WERI-Rb-1 (cell line): ENCODE measurements at places on chromosomes 4 and X.

DNA sequence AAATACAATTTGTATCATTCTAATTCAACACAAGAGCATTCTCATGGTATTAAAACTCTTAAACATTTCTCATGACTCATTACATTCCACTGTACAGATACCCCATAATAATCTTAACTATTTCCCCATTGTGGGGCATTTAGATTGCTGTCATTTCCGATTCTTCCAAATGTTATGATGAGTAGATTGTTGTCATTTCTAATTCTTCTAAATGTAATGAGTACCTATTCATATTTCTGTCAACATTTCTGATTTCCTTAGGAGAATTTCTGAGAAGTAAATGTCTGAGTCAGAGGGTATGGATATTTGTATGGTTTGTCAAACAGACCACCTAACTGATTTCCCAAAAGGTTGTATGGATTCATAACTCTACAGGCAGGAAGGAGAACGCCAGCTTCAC lies 8.3 kb downstream of the S100G start:
- no peak for DNase-seq

GRCh38 chrX:81206476-81206875 lies 4.6 kb downstream of the SH3BGRL start:
- DNase-seq: no peak

DNA sequence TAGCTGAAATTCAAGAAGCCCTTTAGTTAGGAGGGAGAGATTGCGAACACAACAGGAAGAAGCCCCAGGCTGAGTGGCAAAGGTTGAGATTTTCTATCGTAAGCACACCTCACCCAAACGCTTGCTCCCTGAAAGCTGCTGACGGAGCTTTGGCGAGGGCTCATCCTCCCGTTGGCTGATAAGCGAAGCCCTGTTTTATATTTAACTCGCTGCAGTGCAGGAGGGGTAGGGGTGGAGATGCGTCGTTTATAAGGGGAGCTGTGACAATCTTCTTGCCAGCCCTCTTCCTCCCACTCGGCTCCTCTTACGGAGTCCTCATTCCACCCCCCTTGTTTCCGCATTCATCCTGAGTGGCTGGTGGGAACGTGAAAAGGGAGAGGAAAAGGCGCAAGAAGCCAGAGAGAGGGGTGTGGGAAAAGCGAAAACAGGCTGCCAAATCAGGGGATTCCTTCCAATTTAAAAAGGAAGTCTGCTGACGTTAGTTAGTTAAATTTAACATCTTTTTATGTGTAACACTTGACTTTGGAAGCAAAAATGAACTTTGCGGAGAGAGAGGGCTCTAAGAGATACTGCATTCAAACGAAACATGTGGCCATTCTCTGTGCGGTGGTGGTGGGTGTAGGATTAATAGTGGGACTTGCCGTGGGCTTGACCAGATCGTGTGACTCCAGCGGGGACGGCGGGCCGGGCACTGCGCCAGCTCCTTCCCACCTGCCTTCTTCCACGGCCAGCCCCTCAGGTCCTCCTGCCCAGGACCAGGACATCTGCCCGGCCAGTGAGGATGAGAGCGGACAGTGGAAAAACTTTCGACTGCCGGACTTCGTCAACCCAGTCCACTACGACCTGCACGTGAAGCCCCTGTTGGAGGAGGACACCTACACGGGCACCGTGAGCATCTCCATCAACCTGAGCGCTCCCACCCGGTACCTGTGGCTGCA lies at the start of gene ENPEP:
Gene ENPEP, plus strand, starts transcription at position 275 of the 938 bp plus-strand sequence. Its CDS starts 260 bp downstream, at position 535.
- no peak for DNase-seq

GRCh38 chr4:62135565-62136156 lies 935.5 kb downstream of the ADGRL3 start:
- DNase-seq: no peak

GRCh38 chr4:8079916-8080753 lies 78.5 kb downstream of the ABLIM2 start:
- DNase-seq: no peak

- peak; percentile 16 for DNase-seq
Measured at GRCh38 chrX:119817130-119817690, 25.8 kb upstream of the RPL39 start.

DNA sequence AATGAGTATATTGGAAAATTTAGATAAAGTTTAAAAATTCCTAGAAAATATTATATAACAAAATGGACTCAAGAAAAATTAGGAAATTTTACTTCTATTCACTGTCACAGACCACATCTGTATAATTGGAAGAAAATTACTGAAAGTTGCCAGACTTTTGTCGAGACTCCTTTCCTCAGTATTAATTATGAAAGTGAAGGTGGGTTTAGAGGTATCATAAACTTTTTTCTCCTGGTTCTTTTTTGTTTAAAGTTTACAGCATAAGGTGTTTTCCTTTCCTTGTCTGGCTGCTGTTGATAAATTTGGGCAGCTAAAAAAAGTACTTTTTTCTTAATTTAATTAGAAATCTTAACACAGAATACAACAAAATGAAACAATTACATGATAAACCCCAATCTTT lies 6.7 kb upstream of the TEX13D start:
- DNase-seq: no peak

DNA sequence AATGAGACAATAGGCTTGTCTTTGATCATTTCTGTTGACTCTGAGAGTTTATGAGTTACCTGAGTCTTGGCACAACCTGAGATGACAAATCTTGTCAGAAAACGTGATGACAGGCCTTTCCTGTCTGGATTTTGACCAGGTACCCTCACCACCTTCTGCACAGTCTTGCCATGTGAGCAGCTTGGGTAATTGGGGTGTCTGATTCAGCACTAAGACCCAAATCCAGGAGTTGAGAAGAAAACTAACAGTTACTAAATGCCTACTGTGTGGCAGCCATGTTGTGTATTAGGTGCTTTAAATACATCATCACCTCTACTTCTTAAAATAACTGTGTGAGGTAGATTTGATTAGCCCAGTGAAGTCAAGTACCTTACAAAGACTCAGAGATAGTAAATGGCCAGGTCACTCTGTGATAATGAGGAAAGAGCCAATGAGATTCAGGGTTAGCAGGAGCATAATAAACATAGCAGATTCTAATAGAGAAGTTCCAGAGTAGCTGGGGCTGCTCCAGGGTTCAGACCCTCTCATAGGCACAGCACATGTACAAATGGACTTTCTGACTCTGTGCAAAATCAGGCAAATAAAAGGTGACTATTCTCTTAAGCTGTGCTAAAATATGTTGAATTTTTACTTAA lies 2.8 kb downstream of the EREG start:
- DNase-seq: no peak

- no peak for DNase-seq
Measured at GRCh38 chrX:77900688-77901087, 1.4 kb downstream of the COX7B start.

GRCh38 chr4:140116442-140117104 lies 37.4 kb downstream of the MAML3 start:
- no peak for DNase-seq

GRCh38 chrX:107878106-107878505 lies 52.4 kb downstream of the MID2 start:
- no peak for DNase-seq
